CMK (cell line): ENCODE measurements at places on chromosomes 7 and 10.

- no peak for DNase-seq
Measured at GRCh38 chr7:78279032-78279431, 480.5 kb downstream of the PHTF2 start.

GRCh38 chr7:22447762-22448161 is 52.2 kb downstream of the STEAP1B start:
- no peak for DNase-seq

- no peak for DNase-seq
Measured at GRCh38 chr10:12208460-12208859, 12.5 kb downstream of the CDC123 start.

DNA sequence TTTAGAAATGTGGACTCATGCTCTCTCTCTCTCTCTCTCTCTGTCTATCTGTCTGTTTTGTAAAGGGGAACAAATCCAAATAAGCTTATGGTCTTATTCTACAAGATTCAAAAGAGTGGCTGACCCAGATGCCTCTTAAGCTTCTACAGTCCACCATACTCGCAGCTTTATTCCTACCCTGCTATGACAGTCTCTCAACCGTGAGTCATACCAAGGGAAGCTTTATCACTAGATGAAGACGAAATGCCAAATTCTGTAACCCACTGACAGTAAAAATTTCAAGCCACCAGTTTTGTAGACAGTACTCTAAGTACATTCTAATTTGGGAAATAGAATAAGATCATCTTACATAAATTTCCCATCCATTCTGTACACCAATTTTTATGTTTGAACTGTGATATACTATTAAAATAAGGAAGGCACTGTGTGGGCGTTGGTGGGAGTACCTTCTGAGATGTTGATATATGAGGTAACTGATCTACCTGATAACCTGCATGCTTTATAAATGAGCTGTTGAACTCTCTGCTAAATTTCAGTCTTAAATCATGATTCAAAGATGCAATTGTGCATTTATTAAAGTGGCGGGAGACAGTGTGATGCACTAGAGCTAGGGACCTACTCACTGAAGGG is 153.2 kb downstream of the KLF6 start:
- no peak for DNase-seq

- no peak for DNase-seq
Measured at GRCh38 chr7:139731802-139732470, 45.9 kb downstream of the HIPK2 start.

GRCh38 chr10:96850825-96851224 is 18.7 kb downstream of the LCOR start:
- DNase-seq, result no peak

DNA sequence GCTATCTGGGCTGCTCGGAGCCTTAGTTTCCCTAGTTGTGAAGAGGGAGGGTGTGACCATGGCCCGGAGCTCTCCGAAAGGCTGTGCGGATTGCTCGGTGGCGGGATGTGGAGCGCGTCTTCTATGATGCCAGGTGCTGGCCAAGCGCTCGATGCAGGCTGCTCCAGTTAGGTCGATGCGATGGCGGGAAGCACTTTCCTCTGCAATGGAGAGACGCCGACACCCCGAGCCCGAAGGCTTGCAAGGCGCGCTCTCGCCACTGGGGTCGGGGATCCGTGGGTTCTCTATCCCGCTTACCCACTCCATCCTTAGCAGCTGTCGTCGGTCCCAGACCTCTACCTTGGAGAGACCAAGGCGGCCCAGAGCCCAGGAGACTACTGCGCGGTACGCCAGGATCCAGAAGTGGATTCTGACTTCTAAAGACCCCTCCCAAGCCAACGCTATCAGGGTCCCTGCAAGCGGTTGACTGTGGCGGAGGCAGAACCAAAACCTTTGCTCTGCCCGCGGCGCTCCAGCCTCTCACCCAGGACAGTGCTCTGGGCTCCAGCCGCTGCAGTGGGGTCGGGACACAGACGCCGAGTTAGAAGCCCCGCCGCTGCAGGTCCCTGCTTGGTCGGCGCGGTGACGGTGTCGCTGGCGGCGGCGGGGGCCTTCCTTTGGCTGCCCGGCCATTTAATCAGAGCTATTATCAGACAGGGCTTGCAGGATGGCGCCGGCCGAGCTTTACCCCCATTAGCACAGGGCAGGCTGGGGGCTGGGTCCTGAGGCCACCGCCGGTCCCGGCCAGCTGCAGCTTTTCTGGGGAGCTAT is 7.8 kb upstream of the TBX20 start:
- no peak for DNase-seq

GRCh38 chr10:77334501-77334900 is 303.1 kb downstream of the KCNMA1 start:
- no peak for DNase-seq

- no peak for DNase-seq
Measured at GRCh38 chr10:48890888-48891850, 48.5 kb downstream of the LRRC18 start.

GRCh38 chr10:79155301-79156081 is 86.7 kb downstream of the ZMIZ1 start:
- DNase-seq, result no peak

DNA sequence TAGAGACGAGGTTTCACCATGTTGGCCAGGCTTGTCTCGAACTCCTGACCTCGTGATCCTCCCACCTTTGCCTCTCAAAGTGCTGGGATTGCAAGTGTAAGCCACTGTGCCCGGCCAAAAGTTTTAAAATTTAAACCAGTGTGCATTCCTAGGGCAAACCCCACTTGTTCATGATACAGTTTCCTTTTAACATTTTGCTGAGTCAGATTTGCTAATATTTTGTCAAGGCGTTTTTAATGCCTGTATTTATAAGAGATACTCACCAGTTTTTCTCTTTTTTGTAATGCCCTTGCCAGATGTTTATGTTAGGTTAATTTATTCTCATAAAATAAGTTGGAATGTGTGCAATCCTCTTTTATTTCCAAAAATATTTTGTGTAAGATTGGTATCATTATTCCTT is 927.4 kb downstream of the DNAJB9 start:
- no peak for DNase-seq

- no peak for DNase-seq
Measured at GRCh38 chr10:98411768-98412167, 3.2 kb downstream of the PYROXD2 start.

DNA sequence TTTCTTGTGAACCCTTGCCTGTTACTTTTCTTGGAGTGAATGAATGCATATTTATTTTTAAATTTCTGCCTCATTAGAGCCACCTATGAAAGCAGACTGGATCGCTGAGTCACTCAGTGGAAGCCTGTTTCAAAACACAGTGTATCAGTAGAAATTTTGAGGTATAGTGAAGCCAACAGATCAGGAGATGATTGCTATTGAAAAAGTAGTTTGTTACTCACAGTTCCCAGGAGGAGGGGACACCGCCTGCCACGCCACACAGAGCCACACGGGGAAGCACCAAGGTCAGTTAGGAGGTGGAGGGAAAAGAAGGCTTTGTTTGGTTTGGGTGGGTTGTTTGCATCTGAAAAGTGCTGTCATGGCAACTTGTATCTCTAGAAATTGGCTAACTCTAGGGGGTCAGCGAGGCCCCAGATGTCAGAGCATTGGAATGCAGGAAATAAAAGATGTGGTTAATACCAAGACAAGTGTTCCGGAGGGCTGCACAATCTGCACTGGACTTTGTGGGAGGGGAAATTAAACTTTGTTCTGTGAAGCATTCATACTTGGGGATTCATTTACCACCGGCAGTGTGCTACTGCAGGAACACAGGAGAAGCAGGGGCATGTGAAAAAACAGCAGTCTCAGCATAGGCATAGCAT is 106.4 kb upstream of the SDK1 start:
- DNase-seq, result no peak

GRCh38 chr7:37376386-37376785 is 72.3 kb downstream of the ELMO1 start:
- no peak for DNase-seq

DNA sequence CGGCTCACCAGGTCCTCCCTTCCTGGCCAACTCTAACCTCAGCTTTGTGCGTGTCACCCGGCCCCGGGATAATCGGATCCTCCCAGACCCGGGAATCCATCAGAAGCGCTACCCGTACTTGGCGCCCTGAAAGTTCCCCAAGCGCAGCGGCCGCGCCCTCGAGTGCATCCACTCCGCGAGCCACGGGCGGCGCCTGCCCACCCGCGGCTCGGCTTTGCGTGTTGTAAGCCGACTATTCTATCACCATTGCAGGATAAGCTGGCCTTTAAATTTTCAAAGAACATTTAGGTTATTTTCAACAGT is 35.7 kb upstream of the EBLN1 start:
- DNase-seq, result no peak

GRCh38 chr7:51123322-51124019 is 193.1 kb downstream of the COBL start:
- no peak for DNase-seq

DNA sequence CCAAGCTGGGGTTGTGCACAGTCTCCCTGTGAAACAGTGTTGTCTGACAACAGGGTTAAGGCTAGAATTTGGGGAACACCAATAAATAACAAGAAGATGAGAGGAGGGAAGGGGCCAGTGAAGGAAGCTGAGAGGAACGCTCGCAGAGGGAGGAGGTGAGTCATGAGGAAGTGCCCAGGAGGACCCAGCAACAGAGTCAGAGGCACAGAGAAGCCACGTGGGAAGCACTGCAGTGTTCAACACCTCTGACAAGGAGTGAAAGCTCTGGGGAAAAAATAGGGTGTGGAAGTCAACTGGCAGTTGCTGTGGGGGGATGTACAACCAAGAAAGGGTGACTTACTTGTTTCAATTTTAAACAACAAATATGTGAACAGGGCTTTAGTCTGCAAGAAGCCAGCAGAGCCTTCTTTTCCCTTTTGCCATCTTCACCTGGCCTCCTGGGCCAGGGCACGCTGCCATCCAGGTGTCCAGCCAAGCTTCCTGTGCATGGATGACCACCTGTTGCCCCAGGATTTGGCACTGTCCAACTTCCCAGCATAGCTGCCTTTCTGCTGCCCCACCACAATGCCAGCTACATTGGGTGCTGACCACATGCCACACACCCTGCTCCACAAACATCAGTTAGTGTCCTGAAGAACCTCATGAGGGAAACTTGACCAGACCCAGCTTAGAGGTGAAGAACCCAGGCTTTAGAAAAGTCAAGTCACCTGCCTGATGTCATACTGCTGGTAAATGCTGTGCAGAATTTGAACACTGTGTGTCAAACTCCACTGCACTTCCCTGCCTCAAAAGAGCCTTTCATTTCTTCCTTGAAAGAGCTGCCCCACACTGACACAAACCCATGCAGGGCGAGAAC is 69.6 kb downstream of the ATXN7L1 start:
- DNase-seq, result no peak

- DNase-seq, result no peak
Measured at GRCh38 chr10:48497780-48498770, 106.8 kb downstream of the ARHGAP22 start.

GRCh38 chr7:116968631-116969030 is 15.3 kb downstream of the ST7 start:
- no peak for DNase-seq

DNA sequence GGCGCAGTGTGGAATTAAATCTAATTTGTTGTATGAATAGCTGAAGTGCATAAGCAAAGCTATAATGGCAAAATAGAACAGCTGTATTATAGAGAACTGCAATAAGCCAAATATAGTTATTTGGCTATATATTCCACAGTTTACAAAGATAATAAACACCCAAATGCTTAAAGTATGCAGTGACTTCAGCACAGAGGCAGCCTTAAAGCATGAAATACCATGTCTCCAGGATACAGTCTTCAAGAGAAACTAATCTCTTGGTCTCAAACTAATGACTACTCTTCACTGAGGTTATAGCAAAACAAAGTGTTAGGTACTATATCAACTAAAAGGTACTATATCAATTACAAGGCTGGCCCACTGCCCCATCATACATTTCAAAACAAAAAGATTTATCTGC is 48.0 kb downstream of the NT5C2 start:
- no peak for DNase-seq

DNA sequence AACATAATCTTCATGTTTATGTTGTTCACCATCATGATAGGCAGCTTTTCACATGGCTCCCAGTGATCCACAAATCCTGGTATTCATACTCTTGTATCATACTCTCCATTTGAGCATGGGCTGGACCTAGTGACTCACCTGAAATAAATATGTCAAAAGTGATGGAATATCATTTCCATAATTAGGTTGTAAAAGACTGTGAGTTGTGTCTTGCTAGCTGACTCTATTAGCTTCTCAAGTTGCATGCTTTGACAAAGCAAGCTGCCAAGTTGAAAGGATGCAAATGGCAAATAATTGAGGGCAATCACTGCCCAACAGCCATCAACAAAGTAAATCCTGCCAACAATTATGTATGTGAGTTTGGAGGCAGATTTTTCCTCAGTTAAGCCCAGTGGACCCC is 300.4 kb downstream of the AHR start:
- no peak for DNase-seq

- no peak for DNase-seq
Measured at GRCh38 chr10:89392974-89393373, 551 bp downstream of the IFIT1 start.

GRCh38 chr10:43013065-43013464 is 63.8 kb upstream of the RET start:
- DNase-seq, result no peak

GRCh38 chr10:52312942-52313255 is 1.2 kb upstream of the DKK1 start:
- DNase-seq, result no peak
